ENCODE measurements at places on chromosomes 7 and 10. TPM values are rescaled to one million over a fixed set of nuclear protein-coding genes. Genes with fewer than 3 reads are reported as not detected.

Gene SLC26A4
- polyA plus RNA-seq: 2.8 TPM

Gene ATP6V0A4
- polyA plus RNA-seq: 56.9 TPM

Gene ZNF488
- polyA plus RNA-seq: 5.7 TPM

Gene SLK
- 72.7 TPM for polyA plus RNA-seq

Gene PDE6C
- polyA plus RNA-seq: 1.7 TPM

Gene MEST
- polyA plus RNA-seq: 569 TPM

Gene CACNB2
- 6.1 TPM for polyA plus RNA-seq

Gene ANXA8
- 0.10 TPM for polyA plus RNA-seq

Gene FAM53B
- polyA plus RNA-seq: 30.9 TPM

Gene PTN
- polyA plus RNA-seq: 135 TPM

Gene SFXN3
- polyA plus RNA-seq: 31.1 TPM

Gene WASL
- 70.0 TPM for polyA plus RNA-seq

Gene ATRNL1
- polyA plus RNA-seq: 20.2 TPM

Gene CYP2E1
- 2.4 TPM for polyA plus RNA-seq

Gene AGBL3
- polyA plus RNA-seq: 7.3 TPM

Gene LRRC18
- polyA plus RNA-seq: not detected

DNA sequence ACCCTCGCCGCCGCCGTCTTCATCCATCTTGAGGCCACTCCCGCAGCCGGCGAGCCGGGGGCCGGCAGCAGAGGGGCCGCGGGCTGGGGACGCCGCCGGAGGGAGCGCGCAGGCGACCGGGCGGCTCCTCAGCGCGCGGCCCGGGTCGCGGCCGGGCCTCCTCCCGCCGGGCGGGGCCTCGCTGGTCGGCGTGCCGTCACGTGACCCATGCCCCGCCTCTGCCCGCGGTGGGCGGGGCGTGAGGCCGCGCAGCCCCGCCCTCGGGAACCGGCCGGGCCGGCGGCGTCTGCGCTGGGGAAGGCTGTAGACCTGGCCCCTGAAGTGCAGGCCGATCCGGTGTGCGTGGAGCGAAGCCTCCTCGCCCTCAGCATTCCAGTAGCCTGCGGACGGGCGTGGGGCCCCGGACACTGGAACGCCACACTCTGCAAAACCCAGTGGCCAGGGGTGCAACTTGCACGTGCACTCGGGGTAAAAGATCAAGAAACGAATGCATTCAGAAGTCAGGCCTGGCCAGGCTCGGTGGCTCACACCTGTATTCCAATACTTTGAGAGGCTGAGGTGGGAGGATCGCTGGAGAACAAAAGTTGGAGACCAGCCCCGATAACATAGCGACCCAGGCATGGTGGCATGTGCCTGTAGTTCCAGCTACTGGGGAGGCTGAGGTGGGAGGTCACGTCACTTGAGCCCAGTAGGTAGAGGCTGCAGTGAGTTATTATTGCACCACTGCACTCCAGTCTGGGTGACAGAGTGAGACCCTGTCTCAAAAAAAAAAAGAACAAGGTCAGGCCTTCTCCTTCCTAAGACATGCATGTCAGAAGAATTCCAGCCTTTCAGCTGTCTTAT is at the start of gene CYTH3:
Gene CYTH3 (minus strand): TSS at position 144 of the 843 bp plus-strand sequence. CDS start 117 bp downstream, at position 27.
- DNase-seq: peak; percentile 82

GRCh38 chr10:12960334-12960898 is 41.1 kb downstream of the CCDC3 start:
- DNase-seq: peak; percentile 83

- no peak for DNase-seq
Observed at GRCh38 chr7:98202367-98203195, 8.7 kb upstream of the BHLHA15 start.

DNA sequence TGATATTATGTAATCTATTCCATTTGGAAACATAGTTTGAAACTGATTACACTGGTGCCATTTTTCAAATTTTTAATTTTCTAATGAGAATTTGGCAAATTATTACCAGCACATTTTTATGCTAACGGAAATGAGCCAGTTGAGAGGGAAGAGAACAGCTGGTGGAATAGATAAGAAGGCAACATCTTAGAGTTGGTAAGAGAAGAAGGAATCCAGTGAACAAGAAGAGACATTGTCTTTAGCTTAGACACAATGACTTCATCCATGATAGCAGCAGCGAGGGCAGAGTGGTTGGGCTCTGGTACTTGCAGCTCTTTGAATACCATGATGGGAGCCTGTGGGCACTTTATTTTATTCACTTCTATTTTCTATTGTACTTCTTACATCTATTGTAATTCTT is 89.6 kb downstream of the CHRM2 start:
- no peak for DNase-seq

DNA sequence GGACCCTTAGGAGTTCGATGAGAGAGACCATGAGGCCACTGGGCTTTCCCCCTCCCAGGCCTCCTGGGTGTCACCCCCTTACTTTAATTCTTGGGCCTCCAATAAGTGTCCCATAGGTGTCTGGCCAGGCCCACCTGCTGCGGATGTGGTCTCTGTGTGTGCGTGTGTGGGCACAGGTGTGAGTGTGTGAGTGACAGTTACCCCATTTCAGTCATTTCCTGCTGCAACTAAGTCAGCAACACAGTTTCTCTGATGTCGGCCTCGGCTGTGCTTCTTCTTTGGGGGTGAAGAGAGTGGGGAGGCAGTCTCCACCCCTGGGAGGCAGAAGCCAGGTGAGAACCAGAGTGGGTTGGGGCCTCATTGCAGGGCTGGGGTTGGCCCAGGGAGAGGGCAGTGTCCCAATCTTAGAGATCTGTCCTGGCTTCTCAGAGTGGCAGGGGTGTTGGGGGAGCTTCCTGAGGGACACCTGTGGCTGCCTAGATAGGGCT is 1.5 kb downstream of the PVRIG start:
- DNase-seq: no peak

GRCh38 chr10:49009199-49009979 is 69.7 kb upstream of the LRRC18 start:
- DNase-seq: peak; percentile 69

DNA sequence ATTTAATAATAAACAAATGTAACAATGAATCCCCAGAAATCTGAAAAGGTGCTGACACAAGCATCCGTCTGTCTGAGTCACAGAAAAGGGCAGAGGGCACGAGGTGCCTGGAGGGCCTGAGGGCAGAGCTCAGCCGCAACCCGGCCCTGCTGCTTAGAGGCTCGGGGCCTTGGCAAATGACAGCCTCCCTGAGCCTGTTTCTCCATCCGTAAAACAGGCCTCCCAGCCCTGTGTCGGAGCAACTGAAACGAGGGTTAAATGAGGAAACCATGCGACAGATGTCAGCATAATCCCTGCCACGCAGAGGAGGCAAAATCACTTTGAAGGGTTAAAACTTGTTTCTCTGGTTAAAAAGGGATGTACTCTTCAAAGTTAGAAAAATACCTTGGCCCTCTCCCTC is 24.9 kb downstream of the NUDT1 start:
- DNase-seq: no peak

GRCh38 chr7:92421676-92422435 is 25.4 kb upstream of the GATAD1 start:
- DNase-seq: peak; percentile 45

DNA sequence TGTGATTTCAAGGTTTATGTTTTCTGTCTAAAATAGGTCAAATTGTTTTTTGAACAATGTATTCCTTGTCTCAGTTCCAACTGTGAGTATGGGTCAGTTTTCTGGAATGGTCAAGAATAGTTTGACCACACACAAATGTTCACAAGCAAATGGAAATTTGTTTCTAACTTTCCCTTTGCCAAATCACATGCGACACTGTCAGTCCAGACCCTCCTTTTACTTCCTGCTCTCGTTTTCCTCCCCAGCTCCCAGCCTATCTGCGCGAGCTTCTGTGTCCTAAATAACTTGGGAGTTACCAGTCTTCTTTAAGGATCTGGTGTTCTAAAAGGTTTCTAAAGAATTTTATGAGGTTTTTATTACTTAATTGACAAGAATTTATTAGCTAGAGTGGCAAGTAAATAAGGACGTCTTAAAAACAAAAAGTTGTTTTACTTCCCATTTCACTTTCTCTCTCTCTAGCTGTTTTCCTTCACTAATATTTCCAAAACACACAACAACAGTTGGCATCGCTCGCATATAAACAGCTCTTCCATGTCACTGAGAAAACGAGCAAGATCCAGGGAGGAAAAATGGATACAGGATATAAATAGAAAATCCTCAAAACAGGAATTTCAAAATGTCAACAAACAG is 266.1 kb upstream of the KLF6 start:
- DNase-seq: peak; percentile 79

DNA sequence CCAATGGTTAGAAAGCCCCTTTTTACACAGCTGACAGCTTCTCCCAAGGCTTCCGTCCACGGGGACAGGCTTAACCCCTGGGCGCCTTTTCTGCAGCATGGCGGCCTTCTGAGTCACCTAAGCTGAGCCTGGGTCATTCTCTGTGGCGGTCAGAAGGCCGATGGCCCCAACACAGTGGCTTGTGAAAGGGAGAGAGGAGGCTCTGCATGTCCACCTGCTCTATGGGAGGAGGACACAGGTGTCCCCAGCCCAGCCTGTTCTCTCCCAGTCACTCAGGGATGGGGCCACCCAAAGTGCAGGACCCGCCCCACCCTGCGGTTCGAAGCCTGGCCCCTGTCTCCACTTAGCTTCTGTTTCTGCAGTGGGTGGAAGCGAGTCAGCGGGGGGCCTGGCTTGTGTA is 20.4 kb upstream of the TTYH3 start:
- no peak for DNase-seq

GRCh38 chr7:48154792-48155413 is 16.4 kb upstream of the ABCA13 start:
- DNase-seq: peak; percentile 12

GRCh38 chr10:94546049-94546900 is 687 bp downstream of the HELLS start:
- DNase-seq: peak; percentile 22

DNA sequence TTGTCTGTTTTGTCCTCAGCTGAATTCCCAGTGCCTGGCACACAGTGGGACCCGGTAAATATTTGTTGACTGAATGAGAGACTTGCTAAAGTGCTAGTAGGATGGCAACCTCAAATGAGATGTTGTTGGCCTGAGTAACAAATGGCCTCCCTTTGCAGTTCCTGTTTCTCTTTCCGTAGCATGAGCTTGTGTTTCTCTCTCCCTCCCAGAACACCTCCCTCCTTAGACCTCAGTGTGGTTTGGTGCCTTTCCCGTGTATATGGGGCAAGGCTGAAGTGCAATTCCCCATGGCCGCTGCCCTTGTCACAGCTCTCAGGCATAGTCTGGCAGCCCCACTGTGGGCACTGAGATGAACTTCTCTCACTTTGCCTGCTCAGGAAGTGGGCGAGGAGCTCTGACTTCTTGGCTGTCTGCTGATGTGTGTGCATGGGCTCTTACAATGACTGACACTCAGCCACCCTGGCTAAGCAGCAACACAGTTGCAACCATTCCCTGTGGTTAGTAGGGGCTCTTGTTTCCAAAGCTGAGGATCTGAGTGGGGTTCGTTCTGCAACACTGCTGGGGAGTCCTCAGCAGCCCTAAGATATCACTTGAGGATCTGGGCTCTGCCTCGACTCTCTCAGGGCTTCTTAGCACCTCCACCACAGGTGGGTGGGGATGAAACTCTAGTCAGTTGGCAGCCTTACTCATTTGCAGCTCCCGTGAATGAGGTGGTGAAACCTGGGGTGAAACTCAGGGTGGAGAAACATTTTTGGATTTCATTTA is 136.1 kb downstream of the ICA1 start:
- no peak for DNase-seq

DNA sequence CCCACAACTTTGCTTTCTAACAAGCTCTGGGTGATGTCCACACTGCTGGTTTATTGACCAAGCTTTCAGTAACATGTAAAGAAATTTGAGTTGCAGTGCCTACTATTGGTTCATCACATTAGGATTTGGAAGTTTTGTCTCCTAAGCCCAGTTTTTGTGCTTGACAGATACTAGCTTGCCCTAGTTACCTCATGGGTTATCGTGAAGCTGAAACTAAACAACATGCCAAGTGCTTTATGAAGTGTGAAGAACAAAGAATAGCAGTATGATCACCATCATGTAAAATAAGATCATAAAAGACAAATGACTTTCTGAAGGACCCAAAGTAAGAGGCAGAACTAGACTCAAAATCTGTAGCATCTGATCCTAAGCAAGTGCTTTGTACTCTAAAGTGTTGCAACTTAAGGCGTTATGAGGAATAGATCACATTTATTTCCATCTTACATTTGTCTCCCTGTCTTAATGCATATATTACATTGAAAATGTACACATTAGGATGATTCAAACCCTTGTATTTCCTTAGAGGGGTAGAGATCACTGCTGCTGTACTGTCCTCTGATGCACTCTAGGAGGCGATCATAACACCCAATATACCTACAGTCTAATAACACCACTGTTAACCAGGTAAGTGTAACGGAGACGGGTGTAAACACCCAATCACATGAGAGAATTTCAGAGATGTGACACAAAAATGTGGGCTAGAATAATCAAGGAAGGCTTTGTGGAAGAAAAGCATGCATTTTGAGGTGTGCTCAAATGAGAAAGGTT is 71.3 kb downstream of the NRCAM start:
- DNase-seq: no peak

DNA sequence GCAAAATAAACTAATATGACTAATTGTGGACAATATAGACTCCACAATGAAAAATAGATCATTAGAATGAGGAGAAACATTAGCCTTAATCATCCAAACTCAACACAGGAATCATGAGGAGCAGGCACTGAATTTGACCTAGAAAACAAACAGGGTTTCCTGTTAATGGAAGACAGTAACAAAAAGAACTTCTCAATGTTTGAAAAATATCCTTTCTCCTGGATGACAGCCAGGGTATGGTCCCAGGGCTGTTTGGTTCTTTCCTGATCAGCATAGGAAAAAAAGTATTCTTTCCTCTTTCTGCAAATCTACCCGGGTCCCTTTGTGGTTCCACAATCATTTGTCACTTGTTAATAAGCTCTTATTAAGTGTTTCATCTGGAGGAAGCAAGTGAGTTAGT is 145.3 kb upstream of the SVIL start:
- no peak for DNase-seq

- DNase-seq: no peak
Observed at GRCh38 chr7:7701527-7701926, 16.9 kb downstream of the RPA3 start.

- no peak for DNase-seq
Observed at GRCh38 chr10:7933262-7933661, 115.0 kb downstream of the TAF3 start.

DNA sequence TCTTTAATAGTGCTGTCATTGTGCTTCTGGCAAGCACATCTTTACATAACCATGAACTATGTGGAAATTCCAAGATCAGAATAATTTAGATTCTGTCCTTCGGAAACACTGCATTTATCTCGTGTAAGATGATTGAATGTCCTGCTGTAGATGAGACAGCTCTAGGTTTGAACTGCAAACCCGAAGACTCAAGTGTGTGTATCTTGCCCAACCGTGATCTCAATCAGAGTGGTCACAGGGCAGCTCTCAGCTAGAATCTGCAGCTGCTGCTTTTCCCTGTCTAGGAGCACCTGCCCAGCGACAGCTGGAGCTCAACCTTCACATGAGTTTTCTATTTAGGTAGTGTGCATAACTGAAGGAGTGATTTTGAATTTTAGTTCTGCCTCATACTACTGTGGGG is 17.5 kb upstream of the KIF20B start:
- DNase-seq: no peak

- no peak for DNase-seq
Observed at GRCh38 chr7:139936760-139937310, 107.8 kb downstream of the TBXAS1 start.

- DNase-seq: no peak
Observed at GRCh38 chr10:31317652-31318381, 1.2 kb upstream of the ZEB1 start.

GRCh38 chr7:144024213-144024612 is 24.1 kb downstream of the OR6B1 start:
- DNase-seq: no peak

- DNase-seq: no peak
Observed at GRCh38 chr10:80471001-80471400, 16.9 kb downstream of the TSPAN14 start.

GRCh38 chr10:28505359-28505959 is 27.5 kb upstream of the WAC start:
- no peak for DNase-seq

Data from renal pelvis (tissue), 12 donors.